ENCODE measurements at places on chromosomes 7 and 10.

GRCh38 chr7:69717221-69717620 lies 118.9 kb downstream of the AUTS2 start:
- DNase-seq: no peak

DNA sequence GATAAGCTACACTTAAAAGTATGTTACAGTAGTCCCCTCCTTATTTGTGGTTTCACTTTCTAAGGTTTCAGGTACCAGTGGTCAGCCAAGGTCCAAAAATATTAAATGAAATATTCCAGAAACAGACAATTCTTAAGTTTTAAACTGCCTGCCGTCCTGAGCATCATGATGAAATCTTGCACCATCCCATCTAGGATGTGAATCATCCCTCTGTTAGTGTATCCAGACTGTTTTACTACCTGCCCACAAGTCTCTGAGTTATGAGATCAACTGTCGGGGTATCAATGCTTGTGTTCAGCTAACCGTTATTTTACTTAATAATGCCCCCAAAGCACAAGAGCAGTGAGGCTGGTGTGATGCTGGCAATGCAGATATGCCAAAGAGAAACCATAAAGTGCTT lies 11.4 kb downstream of the KDM7A start:
- no peak for DNase-seq

GRCh38 chr10:90856964-90857634 lies 740 bp downstream of the HTR7 start:
- DNase-seq: no peak

- DNase-seq: no peak
Measured at GRCh38 chr10:82981137-82981723, 1106.2 kb downstream of the NRG3 start.

GRCh38 chr10:120962756-120963593 lies 111.8 kb downstream of the WDR11 start:
- DNase-seq: no peak

DNA sequence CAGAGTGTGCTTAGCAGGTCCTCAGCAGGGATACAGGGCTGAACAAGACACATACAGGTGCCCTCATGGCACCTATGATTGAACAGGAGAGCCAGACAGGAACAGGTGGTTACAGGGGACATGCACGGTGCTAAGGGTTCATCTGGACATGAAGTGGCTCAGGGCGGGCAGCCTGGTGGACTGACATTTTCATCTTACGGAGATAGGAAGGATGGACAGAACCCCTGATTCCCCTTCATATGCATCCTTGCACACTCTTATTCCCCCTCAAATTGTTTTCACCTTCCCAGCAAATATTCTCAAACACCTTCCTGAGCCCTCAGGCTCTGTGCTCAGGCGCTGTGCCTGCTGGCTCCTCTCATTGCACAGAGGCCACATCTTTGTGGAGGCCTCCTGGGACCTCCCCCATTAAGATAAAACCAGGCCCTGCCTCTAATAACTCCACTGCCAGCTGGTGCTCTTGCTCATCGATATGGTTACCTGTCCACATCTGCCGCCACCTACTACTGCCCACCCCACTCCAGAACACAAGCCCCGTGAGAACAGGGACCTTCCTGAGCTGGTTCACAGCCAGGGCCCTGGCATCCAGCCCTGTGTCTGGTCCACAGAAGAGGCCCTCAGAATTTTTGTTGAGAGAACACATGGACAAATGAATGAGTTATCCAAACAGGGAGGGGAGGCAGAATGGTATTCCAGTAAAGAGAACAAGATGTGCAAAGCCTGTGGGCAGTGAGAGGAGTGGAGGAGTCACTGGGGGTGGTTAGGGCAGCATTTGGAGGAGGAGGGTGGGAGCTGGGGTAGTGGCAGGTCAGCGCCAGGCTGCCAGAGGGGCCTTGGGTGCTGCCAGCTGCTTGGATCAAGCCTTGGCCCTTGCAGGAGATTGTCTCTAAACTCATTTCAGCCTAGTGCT lies 68.9 kb upstream of the AQP1 start:
- DNase-seq: no peak

- no peak for DNase-seq
Measured at GRCh38 chr10:52542906-52543305, 228.8 kb downstream of the DKK1 start.

DNA sequence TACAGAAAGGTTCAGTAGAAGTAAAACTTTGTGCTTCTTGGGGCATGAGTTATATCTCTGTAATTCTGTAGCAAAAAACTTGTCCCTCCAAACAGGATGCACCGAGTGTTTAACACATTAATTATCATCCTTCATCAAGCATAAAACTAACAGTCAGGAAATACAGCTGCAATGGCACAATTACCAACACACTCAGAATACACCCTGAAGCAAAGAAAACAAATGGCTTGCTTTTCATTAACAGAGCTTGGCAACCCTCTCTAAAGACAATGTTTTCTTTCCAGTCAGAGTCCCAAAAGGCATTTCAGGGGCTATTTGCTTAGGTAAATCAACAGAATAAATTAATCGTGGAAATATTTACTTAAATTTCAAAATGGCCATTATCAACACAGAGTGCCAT lies 107.7 kb downstream of the ICA1 start:
- DNase-seq: no peak

DNA sequence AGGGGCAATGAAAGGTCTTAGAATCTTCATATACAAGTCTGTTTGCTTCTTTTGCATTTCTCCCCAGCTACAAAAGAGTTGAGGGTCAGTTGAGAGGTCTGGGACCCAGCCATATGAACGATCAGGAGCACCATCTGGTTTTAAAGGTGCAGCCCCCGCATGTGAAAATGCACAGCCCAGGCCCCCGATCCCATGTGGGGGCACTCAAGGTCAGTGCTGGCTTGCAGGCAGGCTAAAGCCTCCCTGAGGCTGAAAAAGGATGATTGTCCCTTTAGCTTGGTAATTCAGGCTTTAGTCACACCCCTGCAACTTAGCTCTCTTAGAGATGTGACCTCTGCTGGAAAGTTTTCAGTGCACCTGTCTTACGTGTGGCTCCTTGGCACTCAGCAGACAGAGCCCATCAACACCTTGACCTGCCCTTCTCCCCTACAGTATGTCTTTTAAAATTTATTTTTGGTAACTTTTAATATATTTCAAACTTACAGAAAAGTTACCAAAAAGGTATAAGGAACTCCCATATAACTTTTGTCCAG lies 80.1 kb upstream of the PDCD4 start:
- DNase-seq: no peak

DNA sequence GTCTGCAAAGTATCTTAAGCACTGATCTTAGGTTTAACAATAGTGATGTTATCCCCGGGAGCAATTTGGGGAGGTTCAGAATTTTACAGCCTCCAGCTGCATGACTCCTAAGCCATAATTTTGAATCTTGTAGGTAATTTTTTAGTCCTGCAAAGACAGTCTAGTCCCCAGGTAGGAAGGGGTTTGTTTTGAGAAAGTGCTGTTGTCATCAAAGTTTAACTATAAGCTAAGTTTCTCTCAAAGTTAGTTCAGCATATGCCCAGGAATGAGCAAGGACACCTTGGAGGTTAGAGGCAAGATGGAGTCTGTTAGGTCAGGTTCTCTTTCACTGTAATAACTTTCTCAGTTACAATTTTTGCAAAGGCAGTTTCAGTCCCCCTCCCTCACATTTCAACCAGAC lies 79.0 kb upstream of the LRGUK start:
- no peak for DNase-seq

DNA sequence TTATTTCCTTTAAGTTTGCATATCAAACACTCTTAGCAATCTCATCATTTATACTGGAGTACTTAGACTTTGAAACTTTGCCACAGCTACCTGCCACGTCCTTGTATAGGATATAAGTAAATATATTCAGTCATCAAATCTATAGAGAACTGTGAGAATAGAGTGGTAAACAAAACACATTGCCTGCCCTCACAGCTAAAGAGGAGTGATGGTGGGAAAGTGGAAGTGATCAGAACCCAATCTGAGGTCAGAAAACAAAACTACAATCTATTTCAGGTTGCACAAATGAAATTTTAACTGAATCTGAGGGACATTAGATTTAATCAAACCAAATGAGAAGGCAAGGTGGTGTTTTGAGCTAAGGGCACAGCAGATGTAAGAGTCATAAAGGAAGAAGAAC lies 74.8 kb downstream of the ZEB1 start:
- DNase-seq: no peak

GRCh38 chr10:22317771-22318565 lies 1.8 kb downstream of the COMMD3 start:
- DNase-seq: no peak

DNA sequence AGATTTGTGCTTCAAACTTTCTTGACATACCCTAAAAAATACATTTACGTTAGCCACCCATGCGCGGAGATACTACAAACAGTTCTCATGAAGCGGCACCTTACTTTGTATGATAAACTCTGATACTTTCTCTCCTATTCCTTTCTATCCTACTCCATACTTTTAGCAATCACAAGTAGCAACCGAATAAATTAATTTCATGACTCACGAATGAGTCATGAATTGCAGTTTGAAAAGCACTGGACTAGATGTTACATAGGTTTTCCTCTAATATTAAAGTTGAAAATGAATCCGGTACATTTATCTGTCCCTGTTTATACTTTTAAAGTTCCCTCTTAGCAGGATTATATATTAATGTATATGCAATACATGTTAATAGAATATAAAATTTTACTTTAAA lies 67.6 kb downstream of the CUBN start:
- no peak for DNase-seq

- peak; percentile 85 for DNase-seq
Measured at GRCh38 chr10:48449501-48450232, 143.2 kb downstream of the MAPK8 start.

GRCh38 chr7:100896732-100897608 lies 1.3 kb upstream of the ACHE start:
- DNase-seq: no peak

DNA sequence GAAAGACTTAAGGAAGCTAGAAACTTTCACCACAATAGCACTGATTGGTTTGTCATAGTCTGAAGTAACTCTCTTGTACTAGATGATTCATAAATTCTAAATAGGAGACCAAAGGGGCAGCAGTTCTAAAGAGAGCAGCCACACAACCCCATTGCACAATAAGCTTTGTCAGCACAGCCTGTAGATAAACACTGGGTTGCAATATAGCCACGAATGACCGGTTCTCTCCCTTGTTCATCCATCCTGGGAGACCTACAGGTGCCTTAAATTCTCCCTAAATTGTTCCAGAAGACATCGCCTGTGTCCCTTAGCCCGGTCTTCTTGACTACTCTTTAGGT lies 167.0 kb downstream of the SNX13 start:
- DNase-seq: no peak

- no peak for DNase-seq
Measured at GRCh38 chr7:151039850-151040548, 8.3 kb upstream of the ASIC3 start.

DNA sequence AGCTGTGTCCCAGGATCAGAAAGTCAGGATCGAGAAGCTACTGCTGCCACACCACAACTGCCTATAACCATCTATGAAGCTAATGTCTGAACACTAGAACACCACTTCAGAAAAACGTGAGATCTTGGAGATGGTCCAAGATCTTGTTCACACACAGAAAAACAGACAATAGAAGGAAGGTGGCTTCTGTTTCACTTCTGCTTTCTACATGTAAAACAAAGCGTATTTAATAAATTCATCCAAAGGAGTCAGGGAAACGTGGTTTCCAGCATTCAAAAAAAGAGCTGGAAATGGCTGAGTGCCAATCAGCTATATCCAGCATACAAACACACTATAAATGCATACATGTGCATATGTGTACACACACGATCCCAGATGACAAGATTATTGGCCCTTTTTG lies 70.2 kb upstream of the CCDC71L start:
- DNase-seq: no peak

DNA sequence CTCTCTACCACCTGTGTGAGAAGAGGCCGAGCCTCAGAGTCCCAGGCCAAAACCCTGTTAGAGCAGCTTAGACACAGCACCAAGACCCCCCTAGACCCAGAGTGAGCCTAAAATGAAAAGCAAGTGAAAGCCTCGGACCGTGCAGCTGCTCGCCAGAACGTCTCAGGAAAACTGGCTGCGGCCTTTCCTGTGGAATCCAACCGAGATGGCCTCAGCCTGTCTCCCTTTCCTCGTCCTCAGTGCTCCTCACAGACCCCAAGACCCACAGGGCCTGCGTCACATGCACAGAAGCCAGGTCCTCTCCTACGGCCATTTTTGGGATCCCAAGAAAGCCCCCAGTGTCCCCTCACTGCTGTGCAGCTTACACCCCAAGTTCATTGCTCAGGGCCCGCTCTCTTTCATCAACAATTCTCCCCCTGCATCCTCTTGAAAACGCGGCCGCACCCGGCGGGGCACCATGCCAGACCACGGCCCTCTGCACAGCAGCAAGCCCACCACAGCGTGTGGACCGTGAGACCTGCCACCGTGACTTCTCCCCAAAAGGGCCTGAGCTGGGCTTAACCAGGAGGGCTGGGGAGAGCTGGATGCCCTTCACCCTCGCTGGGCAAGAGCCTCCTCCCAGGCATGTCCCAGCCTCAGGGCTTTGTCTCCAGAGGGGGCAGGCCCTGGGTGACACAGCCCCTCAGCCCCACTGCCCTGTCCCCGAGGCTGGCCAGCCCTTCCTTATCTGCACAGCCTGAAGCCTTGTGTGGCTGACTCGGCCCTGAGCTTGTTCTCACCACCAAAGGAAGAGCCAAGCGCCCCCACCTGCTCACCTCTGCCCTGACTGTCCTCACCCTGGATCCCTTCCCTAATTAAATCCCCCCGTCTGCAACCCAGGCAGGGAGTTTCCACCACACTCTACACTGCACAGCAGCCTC lies 142.9 kb downstream of the PTPRN2 start:
- no peak for DNase-seq

- DNase-seq: no peak
Measured at GRCh38 chr10:102712089-102712488, 2.1 kb downstream of the ARL3 start.

GRCh38 chr7:116236020-116236630 lies 25.8 kb downstream of the TES start:
- DNase-seq: no peak

- no peak for DNase-seq
Measured at GRCh38 chr10:75472685-75473084, 41.3 kb downstream of the LRMDA start.

GRCh38 chr7:22894546-22894945 lies 71.9 kb upstream of the TOMM7 start:
- DNase-seq: no peak

GRCh38 chr7:75876126-75876881 lies 2.5 kb upstream of the RHBDD2 start:
- DNase-seq: no peak

- no peak for DNase-seq
Measured at GRCh38 chr10:89032141-89032891, 41.7 kb downstream of the FAS start.

- no peak for DNase-seq
Measured at GRCh38 chr10:119246862-119247549, 39.6 kb downstream of the GRK5 start.

DNA sequence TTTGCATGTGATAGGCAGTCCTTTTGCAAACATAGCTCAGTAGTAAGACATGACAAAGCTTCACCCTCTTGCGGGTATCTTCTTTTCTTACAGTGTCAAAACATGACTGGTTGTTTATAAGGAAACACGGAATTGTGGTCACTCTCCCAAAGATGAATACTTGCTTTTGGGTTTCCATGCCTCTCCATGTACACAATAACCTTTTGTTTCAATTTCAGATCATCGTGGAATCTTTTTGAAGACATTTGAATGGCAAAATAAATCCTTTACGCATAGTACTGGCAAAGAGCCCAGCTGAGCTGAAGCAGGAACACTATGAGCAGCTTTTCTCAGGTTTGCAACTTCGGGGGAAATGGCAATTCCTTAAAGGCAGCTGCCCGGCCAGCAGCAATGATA lies 156.8 kb upstream of the FRMD4A start:
- DNase-seq: no peak

- no peak for DNase-seq
Measured at GRCh38 chr10:101624526-101625102, 36.5 kb downstream of the DPCD start.

GRCh38 chr7:128876586-128876977 lies 13.9 kb downstream of the ATP6V1F start:
- no peak for DNase-seq
